ENCODE measurements at places on chromosomes 5 and 9.
A peak's percentile ranks its signal among the peaks of the same experiment; 100 is the strongest.

- no peak for DNase-seq
These were observed 1691.5 kb downstream of the MAT2B start for GRCh38 chr5:165196961-165197360.

GRCh38 chr5:179312557-179313235 lies 32.6 kb downstream of the ADAMTS2 start:
- no peak for DNase-seq

DNA sequence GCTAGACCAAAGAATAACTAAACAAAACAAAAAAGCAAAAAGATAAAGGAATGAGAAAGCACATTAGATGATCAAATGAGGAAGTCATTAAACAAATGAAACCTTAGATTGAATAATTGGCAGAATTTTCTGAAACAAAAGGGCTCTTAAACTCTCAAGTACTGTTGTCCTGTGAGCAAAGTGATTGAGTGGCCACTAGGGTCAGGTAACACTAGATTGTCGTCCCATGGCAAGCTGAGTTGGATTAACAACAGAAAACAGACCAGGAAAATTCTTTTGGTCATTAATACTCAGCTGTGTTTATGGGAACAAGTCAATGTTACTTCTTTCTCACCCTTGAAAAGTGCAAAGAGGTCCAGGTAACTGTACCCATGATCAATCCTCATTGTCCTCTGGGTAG lies 81.6 kb upstream of the MRPS30 start:
- DNase-seq = no peak

DNA sequence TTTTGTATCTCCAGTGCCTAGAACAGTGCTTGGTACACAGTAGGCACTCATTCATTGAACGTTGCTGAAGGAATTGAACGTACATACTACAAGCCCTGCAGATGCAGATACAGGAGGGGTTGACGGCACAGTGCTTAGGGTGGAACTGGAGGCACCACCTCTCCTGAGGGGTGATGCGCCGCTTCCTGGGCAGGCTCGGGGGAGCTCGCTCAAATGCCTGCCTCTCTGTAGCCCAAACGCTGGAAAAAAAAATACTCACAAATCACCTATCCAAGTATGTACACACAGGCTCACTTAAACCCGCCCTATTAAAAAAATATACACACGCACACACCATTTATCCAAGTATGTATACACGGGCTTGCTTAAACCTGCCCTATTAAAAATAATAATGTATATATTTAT lies 536 bp upstream of the COMMD10 start:
- peak; percentile 45 for DNase-seq

DNA sequence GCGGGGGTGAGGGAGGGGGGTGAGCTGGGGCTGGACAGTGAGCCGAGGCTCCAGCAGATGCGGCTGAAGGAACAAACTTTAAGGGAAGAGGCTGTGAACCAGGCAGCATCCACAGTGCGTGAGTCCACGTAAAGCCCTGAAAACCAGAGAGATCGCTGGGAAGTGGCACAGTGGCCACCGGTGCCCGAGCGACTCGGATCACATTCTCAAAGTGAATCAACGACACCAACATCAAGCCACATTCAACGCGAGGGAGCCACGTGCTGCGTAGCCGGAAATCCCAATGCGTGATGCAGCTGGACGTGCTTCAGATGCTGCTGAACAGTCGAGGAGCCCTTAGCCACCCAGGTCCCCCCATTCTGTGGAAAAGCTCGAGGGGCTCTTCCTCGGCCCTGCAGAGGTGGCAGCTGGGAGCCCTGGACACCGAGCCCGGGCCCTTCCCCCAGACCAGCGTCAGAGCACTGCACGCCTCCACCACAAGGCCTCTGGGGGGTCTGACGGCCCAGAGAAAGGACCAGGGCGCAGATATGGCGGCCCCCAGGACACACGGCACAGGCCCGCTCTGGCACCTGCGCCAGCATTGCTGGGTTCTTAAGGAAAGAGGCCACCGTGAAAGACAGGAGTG lies 53.7 kb upstream of the EXOC3 start:
- DNase-seq = no peak

- DNase-seq = no peak
These were observed 29.8 kb upstream of the VCAN start for GRCh38 chr5:83441747-83442146.

- DNase-seq = no peak
These were observed 24.2 kb upstream of the CKMT2 start for GRCh38 chr5:81208904-81209303.

- no peak for DNase-seq
These were observed 29.2 kb downstream of the NCS1 start for GRCh38 chr9:130201399-130201873.

- DNase-seq = no peak
These were observed 65.8 kb downstream of the TSTD2 start for GRCh38 chr9:97567182-97567893.

- DNase-seq = peak; percentile 79
These were observed 13.9 kb downstream of the QSOX2 start for GRCh38 chr9:136231478-136232297.

DNA sequence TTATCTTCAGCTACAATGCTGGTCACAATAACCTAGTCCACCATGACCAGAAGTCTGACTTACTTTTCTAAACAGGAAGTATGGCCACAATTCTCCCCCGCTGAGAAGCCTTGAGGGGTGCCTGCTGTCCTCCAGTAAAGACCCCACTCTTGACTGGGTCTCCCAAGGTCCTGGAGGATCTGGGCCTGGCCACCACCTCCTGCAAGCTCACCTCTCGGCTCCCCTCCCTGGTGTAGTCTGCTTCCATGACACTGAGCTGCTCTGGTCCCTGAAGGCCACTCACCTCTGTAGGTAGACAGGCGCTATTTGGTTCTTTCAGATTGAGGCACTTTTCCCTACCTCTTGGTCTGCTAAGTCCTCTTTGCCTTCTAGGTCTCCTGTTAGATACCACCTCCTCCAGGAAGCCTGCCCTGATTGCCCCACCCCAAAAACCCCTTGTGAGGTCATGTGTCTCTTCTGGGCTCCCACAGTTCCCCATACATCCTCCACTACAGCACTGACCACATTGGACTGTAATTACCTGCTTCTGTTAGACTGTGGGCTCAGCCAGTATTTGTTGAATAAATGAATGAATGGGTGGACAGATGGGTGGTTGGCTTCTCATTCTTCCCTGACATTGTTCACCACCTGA lies 62.6 kb upstream of the IER5L start:
- DNase-seq = no peak

DNA sequence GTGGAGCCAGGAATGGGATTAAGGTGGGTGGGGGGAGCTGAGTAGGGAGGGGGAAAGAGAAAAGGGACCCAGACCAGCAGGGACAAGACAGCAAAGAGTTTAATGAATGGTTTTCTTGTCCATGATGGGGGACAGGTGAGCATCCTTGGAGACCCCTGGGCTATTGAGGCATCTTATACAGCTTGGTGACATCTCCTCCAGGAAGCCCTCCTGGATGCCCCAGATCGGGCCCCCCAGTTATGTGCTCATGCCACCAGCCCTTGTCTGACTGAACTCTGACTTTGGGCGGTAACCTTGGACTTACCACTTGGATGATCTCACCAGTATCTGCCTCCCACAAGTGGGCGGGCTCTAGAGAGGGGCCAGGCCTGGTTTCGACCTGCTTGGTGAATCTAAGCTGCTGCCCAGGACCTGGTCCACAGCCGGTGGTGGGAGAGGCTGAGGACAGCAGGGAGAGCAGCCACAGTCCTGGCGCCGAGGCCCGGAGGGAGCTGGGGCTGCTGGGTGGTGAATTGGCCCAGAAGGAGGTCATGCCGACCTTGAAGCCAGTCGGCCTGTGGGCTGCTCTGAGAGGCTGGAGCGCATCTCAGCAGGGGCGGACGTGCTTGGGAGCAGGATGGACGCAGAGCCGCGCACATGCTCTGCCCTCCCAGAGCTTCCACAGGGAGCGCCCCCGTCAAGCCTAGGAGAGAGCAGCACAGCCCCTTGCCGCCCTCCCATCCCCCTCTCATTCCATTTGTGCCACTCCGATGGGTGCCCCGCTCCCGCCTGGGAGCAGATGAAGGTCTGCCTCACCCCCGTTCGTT lies 36.2 kb downstream of the UNC5A start:
- peak; percentile 9 for DNase-seq

GRCh38 chr5:74576941-74577456 lies 63.5 kb downstream of the ENC1 start:
- peak; percentile 83 for DNase-seq

GRCh38 chr5:91928754-91929521 lies 545.8 kb upstream of the ARRDC3 start:
- peak; percentile 19 for DNase-seq

DNA sequence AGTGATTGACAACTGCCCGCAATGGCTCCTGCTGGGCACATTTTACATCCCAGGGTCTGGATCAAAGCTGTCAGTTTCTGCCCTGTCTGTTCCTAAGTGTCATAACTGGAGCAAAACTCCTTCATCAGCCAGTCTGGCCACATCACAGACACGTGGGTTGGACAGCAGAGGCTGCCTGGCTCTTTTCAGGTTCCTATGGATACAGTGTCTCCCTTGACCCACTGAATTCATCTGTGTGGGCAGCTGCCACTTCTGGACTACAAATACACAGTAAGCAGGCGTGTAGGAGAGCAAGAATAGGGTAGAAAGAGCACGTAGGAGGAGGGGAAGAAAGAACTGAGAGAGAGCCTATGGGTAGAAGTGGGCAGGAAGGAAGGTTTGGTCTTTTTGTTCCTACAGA lies 238.0 kb downstream of the ENC1 start:
- DNase-seq = no peak

DNA sequence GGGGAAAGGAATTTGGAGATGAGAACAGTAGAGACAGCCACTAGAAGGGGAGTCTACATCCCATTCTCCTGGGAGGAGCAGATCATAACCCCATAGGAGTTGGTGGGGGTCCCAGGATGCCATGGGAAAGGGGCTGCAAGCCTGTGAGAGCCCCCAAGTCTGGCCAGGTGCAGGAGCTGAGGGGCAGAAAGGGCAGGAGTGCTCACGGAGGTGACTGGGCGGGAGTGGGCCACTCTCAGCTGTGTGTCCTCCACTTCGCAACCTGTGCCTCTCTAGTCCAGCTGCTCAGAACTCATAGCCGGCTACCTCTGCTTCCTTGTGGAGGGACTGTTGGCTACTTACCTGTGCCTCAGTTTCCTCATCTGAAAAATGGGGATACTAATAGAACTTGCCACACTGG lies 263.9 kb downstream of the FSTL4 start:
- DNase-seq = no peak

DNA sequence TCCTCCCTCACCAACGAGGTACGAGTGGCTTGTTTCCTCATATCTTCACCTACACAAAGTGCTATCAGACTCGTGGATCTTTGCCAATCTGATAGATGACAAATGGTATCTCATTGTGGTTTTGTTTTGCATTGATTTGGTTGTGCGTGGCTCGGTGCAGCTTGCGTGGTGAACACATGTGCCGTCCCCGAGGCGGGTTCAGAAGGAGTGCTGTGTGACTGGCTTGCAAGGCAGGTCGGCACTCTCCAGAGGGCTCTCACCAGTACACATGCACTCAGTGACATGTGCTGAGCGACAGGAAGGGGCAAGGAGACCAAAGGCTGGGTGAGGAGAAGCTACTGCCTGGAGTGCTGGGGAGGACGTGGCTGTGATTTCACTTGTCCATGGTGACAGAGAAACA lies 95.3 kb upstream of the PITX1 start:
- no peak for DNase-seq

DNA sequence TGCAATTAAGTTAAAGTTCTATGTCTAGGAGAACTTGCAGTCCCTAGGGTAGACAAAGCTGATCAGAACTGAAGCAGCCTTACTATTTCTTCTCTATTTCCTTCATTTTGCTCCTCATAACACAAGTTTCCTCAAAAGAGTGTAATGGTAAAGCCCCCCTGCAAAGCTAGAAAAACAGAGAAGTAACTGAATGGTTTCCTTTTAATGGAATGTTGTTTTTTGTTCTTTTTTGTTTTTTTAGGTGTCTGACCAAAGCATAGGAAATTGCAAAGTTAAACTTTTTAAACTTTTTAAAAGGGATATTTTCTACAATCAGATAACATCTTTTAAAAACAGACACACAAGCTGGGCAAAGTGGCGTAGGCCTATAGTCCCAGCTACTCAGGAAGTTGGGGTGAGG lies 145.7 kb downstream of the TLE1 start:
- DNase-seq = no peak

- DNase-seq = no peak
These were observed 51.7 kb downstream of the SHB start for GRCh38 chr9:38017149-38017884.

DNA sequence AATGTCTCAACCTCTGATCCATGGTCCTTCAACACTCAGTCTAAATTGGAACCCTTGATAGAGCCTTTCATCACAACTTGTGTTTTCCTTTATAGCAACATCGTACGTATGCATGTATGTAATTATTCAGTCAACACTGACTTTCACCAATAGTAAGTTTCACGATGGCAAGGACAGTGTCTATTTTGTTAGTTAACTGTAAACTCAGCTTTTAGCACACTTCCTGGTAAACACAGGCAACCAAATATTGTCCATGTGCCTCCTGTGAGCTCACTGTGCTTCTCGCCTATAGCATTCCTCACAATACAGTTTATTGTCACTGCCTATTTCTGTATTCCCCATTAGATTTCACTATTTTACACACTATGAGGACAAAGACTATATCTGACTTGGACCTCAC lies 323.1 kb downstream of the DEPDC1B start:
- DNase-seq = no peak

- DNase-seq = no peak
These were observed 192.1 kb downstream of the SPATA31D1 start for GRCh38 chr9:82180711-82181110.

GRCh38 chr5:17438027-17438426 lies 60.0 kb upstream of the TAF11L2 start:
- DNase-seq = no peak

DNA sequence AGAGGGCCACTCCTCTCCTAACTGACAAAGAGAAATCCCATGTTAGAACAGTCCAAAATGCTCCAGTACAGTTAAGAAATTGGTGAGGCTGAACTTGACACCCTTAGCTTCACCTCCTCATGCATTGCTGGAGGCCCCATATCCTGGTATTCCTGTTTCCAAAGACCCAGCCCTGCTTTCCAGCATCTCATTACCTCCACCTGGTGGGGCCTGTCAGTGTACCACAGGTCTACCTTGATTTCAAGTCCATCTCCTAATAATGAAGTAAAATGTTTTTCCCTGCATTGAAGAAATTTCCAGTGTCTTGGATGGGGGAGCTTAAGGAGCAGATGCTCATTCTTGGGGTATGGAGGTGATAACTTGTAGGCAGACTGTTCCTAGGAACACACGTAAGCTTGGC lies 70.6 kb upstream of the S1PR3 start:
- DNase-seq = no peak

Data from activated CD4-positive, alpha-beta T cell treated with anti-CD3 and anti-CD28 coated beads, Interleukin-10, Interleukin-2, amounts not matched to agents 100 ng/mL and 50 ng/mL, durations not matched to agents 16 hours and 8 hours (primary cell).